ENCODE measurements at places on chromosomes 7 and 10.
A peak's percentile ranks its signal among the peaks of the same experiment; 100 is the strongest.

DNA sequence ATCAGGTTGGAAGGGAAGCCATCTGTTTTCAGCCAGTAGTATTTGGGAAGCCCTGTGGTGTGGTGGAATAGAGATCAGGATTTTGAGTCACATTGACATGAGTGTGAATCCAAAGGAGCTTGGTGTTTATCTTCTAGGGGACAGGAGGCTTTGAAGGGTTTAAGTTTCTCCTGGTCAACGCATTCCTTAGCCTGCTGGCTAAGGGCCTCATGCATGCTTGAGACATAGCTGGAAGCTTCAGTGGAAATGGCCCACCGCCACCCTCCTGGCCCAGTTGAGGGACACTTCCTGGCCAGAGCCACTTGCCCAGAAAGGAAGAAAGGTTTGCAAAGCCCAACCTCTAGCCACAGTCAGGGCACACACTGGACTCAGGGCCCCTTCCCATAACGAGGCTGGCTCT lies 70.9 kb downstream of the CDK1 start:
- DNase-seq = no peak

GRCh38 chr10:113494761-113495160 lies 58.1 kb upstream of the HABP2 start:
- no peak for DNase-seq

DNA sequence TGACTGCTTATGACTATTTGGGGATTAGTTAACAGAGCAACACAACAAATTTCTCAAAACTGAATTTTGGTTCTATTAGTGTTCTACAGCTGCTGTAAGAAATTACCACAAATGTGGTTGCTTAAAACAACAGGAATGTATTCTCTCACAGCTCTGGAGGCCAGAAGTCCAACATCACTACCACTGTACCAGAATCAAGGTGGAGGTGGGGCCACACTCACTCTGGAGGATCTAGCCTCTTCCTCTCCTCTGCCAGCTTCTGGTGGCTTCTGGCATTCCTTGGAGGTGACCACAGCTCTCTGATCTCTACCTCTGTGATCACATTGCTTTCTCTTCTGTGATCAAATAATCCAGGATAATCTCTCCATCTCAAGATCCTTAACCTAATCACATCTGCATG lies 194.7 kb upstream of the BMPER start:
- no peak for DNase-seq

- no peak for DNase-seq
Observed at GRCh38 chr7:54833001-54833467, 74.0 kb upstream of the SEC61G start.

DNA sequence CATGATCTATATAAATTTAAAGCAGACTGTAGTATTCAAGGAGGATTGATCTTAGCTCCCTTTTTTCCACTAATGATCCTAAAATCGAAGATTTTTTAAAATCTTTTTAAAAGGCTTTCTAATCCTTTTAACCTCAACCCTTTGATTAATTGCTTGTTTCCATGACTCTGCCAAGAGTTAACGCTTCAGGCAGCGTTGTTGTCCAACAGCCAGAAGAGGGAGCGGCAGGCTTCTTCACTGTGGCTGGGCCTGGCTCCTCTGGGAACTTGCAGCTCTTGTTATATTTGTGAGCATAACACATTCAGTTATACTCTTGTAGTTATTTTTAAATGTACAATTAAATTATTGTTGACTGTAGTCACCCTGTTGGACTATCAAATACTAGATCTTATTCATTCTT lies 26.3 kb downstream of the CRCP start:
- DNase-seq = peak; percentile 77

- DNase-seq = no peak
Observed at GRCh38 chr7:77430927-77431326, 14.8 kb upstream of the GSAP start.

DNA sequence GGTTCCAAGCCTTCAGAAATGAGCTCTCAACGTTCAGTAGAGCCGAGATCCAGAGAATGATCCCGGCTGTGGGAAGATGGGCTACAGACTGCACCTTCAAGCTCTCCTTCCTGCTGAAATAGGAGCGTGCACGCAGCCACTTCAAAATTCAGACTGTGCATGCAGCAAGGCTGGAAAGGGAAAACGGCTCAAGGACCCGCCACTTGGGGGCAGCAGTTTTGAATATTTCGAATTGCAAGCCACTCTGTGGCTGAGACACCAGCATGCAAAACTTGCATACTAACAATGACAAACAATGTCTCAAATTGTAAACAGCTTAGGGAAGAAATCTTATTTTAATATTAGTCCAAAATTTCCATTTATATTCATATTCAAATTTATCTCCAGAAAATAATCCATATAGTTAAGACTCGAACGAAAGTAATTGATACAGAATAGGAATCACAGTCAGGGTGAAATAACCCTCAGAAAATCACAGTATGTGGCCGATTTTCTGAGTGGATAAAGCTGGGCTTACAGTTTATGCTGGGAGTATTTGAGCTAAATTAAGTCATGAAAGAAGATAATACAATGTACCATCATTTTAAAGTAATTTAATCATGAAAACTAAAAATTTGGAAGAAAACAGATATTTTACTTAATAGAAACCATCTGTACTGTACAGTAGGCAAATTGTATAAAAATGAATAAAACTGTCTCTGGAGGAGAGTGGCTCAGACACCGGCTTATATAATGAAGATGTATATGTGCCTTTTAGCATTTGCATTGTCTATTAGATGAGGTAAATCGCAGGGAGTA lies 137.9 kb upstream of the MKI67 start:
- DNase-seq = peak; percentile 34

- DNase-seq = no peak
Observed at GRCh38 chr7:31061185-31061584, 9.1 kb downstream of the ADCYAP1R1 start.

- no peak for DNase-seq
Observed at GRCh38 chr10:76051007-76051936, 619.8 kb downstream of the LRMDA start.

DNA sequence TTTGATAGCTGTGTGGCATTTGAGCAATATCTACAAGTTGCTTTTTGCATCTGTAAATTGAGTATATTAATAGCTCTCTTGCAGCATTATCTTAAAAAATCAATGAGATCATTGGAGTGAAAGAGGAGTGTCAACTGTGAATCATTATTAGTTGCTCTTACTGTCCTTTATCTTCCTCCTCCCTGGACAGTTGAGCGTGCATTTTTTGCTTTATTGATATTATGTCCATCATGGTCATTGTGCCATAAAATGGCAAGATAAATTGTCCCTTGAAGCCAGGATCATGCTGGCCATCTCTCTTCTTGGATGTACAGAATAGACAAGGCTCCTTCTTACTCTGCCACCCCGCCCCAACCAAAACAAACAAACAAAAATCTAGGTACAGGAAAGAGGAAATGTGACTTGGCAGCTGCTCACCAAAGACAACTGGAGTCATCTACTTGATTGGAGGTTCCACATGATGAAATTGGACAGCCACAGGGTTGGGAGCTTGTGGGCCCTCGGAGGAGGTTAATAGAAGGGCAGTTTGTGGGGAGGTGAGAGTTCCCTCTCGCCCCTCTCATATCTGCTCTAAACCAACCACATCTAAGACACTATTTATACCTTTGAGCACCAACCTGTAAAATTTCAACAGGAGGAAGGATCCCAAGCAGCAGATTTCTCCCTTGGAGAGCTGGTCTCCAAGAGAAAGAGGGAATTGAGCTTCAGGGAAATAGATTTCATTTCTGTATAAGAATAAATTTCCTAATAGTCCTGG lies 252.7 kb downstream of the SKIDA1 start:
- no peak for DNase-seq

- DNase-seq = peak; percentile 78
Observed at GRCh38 chr7:74032191-74032490, 4.2 kb downstream of the ELN start.

- DNase-seq = no peak
Observed at GRCh38 chr7:14336256-14336655, 346.8 kb upstream of the ETV1 start.

DNA sequence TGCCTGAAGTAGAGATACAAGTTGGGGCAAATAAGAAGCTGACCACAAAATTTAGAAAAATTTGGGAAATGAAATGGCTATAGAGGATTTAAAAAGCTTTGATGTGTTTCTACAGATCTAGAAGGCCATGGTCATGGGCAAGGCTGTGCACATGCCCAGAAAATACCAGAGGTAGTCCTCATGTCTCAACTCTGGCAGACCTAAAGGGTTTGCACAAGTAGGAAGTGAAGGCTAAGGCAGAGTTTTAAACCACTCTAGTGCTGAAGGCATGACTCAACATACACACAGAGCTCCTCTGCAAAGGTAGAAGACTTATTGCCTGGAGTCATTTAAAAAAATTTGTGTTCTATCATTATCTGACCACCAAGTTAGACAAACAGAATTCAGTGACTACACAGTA lies 364.6 kb downstream of the CCSER2 start:
- no peak for DNase-seq

DNA sequence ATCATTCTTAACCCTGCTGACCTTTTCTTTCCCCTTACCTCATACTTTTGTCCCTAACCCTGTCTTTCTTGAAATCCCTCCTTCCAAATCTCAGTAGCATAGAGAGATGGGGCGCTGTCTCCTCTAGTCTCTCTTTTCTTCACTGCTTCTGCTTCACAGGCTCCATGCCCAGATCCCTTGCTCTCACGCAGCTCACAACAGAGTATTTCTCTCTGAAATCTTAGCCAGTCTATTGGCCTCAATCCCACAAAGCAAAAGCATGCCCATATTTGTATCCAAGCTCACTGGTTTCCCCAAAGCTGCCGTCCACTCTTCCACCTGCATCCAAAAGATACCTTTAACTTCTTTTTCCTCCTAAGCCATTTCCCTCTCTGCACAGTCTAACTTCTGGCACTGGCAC lies 526.8 kb downstream of the PLXDC2 start:
- DNase-seq = no peak

GRCh38 chr10:12589791-12590190 lies 240.4 kb downstream of the CAMK1D start:
- DNase-seq = no peak
